ENCODE measurements at places on chromosomes 13 and 19. TPM values are rescaled to one million over a fixed set of nuclear protein-coding genes. Genes with fewer than 3 reads are reported as not detected.

The KIRREL2 gene
- 2.3 TPM for polyA plus RNA-seq

The GPC5 gene
- polyA plus RNA-seq: 15.9 TPM

The CCNE1 gene
- polyA plus RNA-seq: 5.4 TPM

The BEST2 gene
- polyA plus RNA-seq: not detected

The EBI3 gene
- 0.87 TPM for polyA plus RNA-seq

The GATAD2A gene
- 51.1 TPM for polyA plus RNA-seq

The LATS2 gene
- 15.0 TPM for polyA plus RNA-seq

The ONECUT3 gene
- 0.04 TPM for polyA plus RNA-seq

The PTPRH gene
- polyA plus RNA-seq: 0.15 TPM

GRCh38 chr19:53101518-53101917, 1.7 kb downstream of the ZNF160 start:
- DNase-seq: no peak

DNA sequence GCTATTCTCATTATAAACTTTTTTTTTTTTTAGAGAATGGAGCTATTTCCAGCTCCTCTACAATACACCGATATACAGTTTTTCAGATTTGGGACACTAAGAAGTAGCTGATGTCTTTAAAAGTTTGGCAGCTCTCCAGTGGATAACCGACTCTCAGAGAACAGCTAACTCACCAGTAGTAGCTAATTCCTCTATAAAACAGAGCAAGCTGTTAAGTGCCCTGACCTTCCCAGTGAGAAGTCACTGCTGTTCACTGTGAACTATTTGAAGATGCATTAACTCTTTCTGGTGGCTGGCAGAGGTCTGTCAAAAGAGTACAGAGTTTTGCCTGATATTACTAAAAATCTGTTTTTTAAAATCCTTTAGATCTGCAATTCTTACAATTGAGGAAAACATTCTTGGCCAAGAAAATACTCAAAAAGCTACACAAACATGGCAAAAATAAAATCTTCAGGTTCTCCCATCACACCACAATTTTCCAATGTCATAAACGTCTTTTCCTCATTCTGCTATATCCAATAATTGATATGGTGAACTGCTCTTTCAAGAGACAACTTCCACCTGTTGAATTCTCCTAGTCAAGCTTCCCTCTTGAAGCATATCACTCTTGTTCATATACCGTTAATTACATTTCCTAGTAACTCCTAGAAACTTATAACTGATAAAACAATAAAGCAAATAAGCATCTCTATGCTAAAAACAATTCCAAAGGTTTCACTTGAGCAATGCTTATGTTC, 44.2 kb downstream of the TBC1D4 start:
- DNase-seq: no peak

GRCh38 chr13:25973085-25973484, 78.7 kb downstream of the SHISA2 start:
- no peak for DNase-seq

DNA sequence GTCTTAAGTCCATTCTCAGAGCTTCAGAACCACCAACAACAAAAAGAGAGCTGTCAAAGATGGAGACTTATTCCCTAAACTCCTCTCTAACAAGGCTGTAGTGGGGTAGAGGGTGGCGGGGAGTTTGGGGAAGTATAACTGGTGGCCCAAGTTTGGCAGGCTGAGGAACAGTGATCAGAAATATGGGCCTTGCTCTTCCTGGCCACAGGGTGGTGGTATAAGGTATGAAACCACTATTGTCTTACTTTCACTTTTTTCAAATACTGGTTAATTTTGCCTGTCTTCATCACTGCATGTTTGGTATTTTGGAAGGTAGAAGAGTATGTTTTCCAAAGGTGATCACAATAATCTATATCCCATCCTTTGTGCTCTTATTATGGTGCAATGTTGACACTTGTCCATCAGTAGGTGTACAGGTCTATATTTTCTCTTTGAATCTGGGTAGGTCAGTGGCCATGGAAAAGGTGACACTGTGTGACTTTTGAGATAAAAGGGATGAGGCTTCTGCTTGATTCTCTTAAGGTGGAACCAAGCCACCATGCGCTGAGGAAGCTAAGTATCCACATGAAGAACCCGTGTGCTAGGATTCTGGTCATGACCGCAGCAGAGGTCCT, 23.2 kb upstream of the GPC5 start:
- DNase-seq: no peak

DNA sequence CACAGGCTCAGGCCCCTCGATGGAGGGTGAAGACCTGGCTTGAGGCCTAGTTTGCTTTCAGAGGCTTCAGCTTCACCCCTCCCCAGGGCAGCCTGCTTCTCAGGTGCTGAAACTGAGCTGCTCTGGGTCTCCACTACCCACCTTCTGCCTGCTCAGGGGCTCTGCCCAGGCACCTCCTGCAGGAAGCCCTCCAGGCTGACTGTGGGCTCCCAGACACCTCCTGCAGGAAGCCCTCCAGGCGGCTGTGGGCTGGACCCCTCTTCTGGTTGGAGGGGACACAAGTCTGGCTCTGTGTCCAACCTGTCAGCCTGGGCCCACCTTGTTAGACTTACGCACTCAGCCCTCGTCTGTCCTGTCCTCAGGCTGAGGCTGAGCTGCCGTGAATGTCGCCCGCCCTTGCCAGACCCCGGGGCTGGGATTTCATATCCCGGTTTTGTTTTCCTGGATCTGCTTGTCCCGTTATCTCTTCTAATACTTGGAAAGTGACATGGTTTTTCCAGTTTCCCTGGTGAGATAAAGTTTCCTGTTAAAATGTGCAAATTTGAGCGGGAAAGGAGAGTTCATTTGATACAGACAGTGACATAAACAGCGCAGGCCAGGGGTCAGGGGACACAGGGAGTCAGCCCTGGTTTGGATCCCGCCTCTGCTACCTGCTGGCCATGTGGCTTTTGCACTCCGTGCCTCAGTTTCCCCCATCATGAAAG, 20.8 kb upstream of the MISP start:
- DNase-seq: no peak

DNA sequence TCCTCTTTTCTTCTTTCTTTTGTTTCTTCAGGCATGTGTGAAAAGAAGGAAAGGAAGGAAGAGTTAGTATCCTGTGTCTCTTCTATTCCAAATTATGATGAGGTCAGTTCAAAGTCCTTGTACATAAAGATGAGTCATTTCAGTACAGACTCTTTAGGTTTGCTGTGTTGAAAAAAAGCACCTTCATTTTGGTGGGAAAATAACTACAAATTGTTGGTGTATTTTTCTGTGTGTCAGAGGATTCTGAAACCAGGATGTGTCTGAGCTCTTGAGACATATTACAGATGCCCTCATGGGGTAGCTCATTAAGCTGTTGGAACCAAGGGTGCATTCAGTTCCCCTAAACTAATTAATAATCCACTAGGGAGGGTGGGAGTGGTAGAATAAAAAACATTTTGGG, 5.8 kb upstream of the HSPH1 start:
- no peak for DNase-seq

DNA sequence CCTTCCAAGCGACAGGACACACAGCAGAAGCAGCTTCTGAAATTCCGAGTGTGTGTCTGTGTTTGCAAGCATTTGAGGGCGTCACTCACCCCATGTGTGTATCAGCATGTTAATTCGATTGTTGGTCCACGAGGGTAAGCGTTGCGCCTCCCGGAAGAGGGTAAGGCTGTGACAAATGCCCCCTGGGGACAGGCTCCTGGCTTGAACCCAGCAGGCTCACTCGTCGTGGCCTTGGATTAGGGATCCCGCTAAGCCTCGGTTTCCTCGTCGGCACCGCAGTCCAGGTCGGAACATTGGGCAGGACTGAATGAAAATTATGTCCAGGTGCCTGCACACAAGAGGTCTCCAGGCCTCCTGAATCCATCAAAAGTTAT, 606 bp upstream of the STXBP2 start:
- no peak for DNase-seq

DNA sequence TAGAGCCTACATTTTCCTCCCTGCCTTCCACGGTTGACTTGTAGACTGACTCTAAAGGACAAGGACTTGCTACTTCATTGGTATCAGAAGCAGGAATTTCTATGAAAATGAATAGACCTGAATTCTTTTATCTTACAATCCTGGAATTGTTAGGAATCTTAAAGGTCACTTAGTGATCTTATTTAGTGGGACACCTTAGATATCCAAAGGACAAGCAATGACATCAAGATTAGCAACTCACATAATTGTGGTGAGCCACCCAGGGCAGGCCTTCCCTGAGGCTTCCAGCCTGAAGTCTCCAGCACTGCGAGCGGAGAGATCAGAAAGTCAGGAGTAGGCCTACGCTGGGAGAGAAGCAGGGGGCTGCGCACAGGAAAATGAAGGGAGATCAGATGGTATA, 37.8 kb downstream of the KLF5 start:
- DNase-seq: no peak

GRCh38 chr13:77563111-77563510, 27.6 kb downstream of the SCEL start:
- DNase-seq: no peak

DNA sequence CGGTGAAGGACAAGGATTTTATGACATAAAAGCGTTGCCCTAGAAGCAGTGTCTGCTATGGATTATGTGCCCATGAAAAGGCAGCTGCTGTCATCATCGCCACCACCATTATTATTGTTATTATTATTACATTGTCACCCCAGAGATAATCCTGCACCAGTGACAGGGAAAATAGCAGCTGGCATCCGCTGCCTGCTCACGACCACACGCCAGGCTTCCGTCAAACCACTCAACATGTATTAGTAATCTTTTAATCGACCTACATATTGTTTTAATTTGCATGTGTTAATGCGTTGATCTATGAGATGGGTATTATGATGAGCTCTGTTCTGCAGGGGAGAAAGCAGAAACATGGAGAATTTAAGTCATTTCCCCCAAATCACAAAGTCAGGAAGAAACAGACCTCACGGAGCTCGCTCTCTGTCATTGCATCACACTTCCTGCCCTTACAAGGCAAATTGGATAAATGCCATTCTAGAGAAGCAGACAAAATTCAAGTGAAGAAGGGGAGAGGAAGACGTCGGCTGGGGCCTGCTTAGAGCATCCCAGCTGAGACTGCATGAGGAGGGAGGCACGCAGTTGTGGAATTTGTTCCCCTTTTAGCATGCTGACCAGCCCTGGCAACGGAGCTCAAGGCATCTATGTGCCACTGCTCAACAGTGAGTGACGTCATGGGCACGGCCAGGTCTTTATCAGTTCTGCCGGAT, at the start of gene FFAR3:
Gene FFAR3 (plus strand): TSS at position 594 of the 707 bp plus-strand sequence. CDS start 431 bp downstream, outside the sequence.
- DNase-seq: peak; percentile 78

GRCh38 chr19:29810504-29810871, 1.3 kb upstream of the CCNE1 start:
- DNase-seq: no peak

DNA sequence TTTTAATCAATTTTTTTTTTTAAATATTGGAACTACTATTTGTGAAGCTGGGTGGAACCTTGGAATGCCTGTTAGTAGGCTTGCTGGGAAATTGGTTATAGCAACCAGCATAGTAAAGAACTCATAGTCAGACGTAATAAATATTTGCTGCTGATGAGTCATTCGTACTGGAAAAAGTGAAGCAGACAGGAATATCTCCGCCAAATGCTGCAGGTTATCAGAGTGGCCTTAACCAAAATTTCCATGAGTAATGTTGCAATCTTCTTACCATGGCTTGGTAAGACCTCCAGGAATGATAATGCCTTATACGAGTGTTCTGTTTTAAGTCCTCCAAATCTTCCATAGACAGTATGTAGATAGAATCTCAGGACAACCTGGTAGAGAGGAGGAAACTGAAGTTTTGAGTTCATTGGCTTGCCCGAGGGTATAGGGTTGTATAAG, 34.2 kb downstream of the MBNL2 start:
- no peak for DNase-seq

- no peak for DNase-seq
Observed at GRCh38 chr13:95955255-95955654, 97.9 kb downstream of the UGGT2 start.

GRCh38 chr13:109666656-109667055, 119.7 kb downstream of the IRS2 start:
- no peak for DNase-seq

DNA sequence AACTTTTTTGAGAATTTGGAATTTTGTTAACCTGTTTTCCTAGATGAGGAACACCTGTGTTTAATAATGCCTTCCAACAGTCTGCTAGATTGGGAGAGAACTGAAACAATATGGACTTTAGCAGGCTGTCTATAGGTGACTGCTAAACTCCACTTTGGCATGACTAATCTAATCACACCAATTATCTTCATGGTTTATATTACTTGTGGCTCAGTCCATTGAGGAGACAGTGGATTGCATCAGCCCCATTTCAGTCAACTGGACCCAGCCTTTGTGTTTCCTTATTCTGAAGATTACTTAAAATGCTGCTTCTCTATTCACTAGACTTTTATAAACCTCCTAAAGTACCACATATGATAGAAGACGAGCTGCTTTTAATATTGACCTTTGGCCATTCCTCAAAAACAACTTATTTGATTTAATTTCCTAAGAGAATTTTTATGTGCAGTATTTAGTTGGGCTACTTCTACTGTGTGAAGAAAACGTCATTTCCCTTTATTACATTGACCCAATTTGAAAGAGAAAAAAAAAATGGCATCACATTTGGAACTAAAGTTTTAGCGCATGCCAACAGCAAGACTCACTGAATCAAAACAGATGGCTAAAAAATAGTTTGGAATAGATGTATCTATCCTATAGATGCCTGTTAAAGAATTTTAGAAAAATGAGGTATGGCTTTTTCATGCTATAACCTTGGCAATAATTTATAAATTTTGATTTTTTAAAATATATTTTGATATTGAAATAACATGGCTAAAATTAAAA, 295.8 kb downstream of the NDFIP2 start:
- DNase-seq: no peak

DNA sequence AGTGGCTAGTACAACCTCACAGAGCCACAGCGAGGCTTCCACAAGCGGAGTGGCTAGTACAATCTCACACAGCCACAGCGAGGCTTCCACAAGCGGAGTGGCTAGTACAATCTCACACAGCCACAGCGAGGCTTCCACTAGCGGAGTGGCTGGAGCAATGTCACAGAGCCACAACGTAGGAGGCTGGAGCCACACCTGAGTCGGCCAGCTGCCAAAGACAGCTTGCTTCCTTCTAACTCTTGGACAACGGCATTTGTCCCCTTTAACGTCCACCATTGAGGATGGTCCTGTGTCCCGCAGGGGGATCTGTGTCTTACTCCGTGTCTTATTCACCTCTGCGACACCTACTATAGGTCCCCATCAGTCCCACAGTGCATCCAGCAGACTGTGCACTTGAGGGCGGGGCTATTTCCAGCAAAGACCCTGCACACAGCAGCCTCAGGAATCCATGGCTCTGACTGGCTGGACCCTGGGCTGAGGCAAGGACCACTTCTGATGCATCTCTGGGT, 3.7 kb downstream of the ZNF787 start:
- DNase-seq: no peak

- no peak for DNase-seq
Observed at GRCh38 chr19:4597975-4598671, 38.6 kb upstream of the SEMA6B start.

DNA sequence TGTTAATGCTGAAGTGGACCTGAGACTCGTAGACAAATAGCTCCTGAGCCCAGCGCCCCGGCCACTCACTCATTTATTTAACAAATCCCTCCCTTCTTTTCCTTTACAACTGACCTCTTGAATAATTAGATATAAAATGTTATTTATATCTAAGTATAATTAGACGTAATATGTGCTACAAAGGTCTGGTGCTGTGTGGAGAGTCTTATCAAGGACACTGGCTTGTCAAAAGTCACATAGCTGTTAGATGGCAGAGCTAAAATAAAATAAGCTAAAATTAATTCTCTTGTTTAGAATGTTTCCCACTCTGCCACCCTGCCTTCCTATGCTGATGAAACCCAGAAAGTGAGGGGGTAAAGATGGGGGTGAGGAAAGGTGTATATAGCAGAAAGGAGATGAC, 73.0 kb upstream of the FAM216B start:
- no peak for DNase-seq

- DNase-seq: no peak
Observed at GRCh38 chr19:49643466-49643865, 1.5 kb downstream of the SCAF1 start.

- peak; percentile 68 for DNase-seq
Observed at GRCh38 chr19:3034656-3035541, 5.8 kb upstream of the TLE2 start.

Measured in right lung (tissue), 10 donors.